ENCODE measurements at places on chromosomes 2 and 18.

GRCh38 chr2:132668189-132668823, 1.7 kb downstream of the LYPD1 start:
- DNase-seq, result no peak

- no peak for DNase-seq
These were observed 6.0 kb upstream of the HNRNPLL start for GRCh38 chr2:38608755-38609154.

DNA sequence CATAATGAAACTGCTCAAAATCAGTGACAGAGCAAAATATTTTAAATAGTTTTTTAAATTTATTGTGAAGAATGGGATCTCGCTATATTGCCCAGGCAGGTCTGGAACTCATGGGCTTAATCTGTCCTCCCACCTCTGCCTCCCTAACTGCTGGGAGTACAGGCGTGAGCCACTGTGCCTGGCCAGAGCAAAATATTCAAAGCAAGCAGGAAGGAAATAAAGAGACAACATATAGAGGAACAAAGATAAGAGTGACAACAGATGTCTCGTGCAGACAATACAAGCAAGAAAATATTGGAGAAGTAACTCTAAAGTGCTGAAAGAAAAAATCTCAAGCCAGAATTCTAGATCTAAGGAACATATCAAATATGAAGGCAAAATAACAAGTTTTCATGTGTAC, 5.0 kb upstream of the SCLY start:
- DNase-seq, result no peak

- DNase-seq, result peak; percentile 94
These were observed 3.3 kb upstream of the POU3F3 start for GRCh38 chr2:104850361-104851290.

GRCh38 chr2:237664151-237664550, 36.8 kb downstream of the LRRFIP1 start:
- no peak for DNase-seq

DNA sequence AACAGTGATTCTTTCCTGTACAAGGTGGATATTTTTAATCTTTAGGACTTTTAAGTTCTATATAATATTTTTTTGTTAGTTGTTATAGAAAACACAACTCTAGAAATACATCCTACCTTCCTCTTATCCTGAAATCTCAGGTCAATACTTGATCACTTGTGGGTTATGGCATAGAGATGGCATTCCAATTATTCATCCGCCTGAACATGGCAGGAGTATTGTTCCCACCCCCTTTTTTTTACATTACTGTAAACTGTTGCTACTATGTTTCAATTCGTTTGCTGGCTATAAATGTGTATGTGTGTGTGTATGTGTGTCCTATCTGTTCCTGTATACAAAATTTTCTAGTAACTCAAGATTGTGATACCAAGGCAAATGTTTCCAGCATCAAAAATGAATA, 43.3 kb upstream of the FN1 start:
- no peak for DNase-seq

DNA sequence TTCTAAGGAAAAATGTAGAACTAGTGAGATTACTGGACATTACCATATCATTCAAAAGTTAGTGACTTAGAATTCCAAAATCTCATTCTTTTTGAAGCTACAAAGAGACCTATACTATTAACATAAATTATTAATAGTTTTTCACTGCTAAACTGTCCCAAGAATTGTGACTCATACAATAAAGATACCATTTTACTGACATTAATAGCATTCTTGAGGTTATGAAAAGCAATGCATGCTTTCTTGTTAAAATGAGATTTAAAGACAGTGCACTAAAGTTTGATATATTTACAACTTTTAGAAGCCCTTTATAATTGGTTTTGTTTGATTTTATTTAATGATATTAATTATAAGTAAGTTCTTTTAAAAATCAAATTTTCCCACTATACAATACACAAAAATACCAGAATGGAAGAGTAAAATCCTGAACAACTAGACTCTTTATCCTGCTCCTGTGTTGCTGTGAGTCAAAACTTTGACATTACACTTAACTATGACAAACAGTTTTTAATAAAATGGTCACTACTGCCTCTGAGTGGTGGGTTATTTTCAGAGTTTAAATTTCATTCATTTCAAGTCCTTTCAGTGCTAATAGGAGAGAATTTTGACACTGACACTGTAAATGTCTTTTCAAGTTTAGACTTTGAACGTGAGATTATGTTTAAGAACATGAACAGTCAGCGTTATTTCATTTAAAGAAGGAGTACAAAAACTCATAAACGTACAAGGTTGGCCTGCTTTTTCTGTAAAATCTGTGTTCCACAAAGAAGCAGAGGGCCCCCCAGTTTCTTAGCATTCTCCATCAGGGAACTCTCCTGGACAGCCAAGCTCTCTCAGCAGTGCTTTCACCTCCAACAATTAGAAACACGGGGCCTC, 54.5 kb downstream of the FAM124B start:
- no peak for DNase-seq

GRCh38 chr2:1990151-1990589, 245.9 kb upstream of the PXDN start:
- no peak for DNase-seq

DNA sequence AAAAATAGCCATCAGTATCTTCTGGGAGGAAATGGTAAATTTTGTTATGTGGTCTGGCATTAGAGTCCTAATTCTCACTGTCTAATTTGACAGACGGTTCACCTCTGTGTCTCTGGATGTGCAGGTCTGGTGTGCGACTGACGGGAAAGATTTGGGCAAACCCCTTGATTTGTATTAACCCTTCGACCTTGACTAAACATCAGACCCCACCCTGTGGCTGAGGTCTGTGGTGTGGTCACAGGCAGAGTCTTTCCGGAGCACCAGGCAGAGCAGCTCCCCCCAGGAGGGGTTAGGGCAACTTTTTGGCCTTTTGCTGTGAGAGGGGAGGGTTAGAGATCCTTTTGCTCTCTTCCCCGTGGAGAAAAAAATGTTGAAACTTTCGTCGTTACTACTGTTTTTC, 6.4 kb downstream of the TWIST2 start:
- no peak for DNase-seq

DNA sequence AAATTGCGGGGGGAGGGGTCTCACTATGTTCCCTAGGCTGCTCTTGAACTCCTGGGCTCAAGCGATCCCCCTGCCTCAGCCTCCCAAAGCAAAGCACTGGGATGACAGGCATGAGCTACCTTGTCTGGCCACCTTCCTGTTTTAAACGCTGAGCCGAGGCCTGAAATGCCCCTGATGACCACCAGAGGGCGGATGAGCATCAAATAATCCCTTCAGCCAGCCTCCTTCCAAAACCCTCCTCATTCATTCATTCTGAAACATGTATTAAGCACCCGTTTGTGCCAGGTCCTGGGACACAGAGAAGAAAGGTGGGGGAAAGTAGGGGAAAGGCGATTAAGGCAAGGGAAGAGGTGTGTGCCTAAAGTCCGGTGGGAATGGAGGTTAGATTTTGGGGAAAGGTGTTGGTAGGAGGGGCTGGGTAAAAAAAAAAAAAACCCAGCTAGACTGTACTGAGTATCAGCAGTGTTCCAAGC, 30.7 kb upstream of the PTMA start:
- DNase-seq, result peak; percentile 71

DNA sequence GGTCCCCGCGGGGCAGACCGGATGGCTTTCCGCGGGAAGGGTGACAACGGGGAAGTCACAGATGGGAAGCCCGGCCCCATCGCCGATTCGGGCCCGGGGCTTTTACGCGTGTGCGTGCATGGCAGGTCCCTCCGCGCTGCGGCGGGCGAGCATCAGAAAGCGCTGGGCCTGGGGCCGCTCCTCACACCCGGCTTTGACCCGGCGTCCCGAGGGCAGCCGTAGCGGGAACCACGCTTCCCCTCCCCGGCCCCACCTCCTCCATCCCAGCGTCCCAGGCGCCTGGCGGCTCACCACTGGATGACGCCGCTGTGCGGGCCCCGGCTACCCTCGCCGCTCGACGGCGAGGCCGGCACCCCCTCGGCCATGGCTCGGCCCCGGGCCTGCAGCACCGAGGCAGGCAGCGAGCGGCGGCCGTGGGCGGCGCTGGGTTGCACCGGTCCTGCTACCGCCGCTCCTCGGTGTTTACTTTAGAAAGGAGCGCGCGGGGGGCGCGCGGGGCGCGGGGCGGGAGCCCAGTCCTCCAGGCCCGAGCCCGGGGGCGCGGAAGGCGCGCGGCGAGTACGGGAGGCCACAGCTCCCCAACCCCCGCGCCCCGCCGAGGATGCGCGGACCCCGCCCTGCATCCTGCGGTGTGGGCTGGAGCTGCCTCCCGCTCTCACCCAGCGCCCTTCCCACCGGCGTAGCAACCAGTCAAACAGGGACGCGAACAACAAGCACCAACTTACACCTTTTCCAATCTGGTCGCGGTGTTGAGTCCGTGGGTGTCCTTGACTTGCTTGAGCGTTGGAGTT, 806 bp downstream of the RFX8 start:
- no peak for DNase-seq

All from spinal cord (tissue), 10 donors.